Activated naive CD8-positive, alpha-beta T cell treated with anti-CD3 and anti-CD28 coated beads, Interleukin-2, amount 10 ng/mL, durations not matched to agents 7 days and 5 days (primary cell): ENCODE measurements at places on chromosomes 16 and 17.

- no peak for DNase-seq
Observed at GRCh38 chr17:47895347-47895855, 635 bp upstream of the SP2 start.

DNA sequence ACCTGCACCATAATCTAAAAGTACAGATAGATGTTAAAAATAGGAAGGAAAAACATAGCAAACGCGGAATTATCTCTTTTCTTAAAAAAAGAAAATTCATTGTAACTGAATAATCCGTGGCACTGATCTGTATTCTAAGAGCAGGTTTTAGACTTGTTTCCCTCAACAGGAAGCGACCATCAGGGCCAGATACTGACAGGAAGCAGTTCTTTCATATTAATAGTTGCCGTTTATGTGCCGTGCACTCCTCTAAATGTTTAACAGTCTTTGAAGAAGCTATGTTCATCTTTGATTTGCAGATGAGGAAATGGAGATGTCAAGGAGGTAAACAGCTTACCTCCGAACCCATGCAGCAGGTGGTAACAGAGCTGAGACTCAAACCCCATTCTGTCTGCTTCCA lies 23.6 kb downstream of the DYNLRB2 start:
- no peak for DNase-seq

GRCh38 chr17:9802294-9802693 lies 10.9 kb upstream of the DHRS7C start:
- no peak for DNase-seq

DNA sequence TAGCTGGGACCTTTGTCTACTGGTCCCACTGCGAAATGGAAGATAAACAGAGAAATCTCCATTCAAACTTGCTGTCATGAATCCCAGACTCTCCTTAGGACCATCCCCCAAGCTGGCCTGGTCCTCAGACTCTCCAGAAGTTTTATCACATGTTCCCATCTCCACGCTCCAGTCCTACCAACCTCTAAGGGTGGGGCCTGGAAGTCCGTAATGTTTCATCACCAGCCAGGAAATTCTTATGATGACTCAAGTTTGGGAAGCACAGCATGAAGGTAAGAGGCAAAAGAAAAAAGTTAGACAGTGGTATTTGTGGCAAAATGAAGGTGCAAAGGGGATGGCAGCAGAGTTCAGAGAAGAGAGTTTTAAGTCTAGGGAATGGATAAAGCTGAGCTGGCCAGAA lies 52.7 kb downstream of the ZNF18 start:
- DNase-seq, result no peak

GRCh38 chr17:75959051-75959838 lies 18.4 kb upstream of the FBF1 start:
- no peak for DNase-seq

GRCh38 chr17:31534223-31534888 lies 142.9 kb downstream of the RAB11FIP4 start:
- no peak for DNase-seq

DNA sequence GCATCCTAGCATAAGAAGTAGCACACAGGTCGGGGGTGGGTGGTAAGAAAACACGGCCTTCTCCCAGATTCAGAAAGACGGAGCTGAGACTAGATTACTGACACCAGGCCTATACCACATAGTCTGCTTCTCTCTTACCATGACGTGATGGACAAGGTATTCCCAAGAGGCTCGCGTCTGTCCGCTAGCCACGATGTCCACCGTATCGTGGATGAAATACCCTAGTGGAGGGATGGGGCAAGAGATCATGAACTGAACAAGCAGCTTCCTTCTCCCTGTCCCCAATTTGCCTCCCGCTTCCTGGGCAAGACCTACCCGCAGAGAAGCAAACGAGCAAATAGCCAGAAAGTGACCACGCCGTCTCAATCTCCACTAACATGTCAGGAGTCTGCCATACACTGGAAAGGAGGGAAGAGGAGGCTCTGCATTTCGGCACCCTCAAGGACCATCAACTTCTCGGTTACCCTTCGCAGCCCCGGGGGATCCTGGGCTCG lies 820 bp downstream of the TLCD1 start:
- no peak for DNase-seq

DNA sequence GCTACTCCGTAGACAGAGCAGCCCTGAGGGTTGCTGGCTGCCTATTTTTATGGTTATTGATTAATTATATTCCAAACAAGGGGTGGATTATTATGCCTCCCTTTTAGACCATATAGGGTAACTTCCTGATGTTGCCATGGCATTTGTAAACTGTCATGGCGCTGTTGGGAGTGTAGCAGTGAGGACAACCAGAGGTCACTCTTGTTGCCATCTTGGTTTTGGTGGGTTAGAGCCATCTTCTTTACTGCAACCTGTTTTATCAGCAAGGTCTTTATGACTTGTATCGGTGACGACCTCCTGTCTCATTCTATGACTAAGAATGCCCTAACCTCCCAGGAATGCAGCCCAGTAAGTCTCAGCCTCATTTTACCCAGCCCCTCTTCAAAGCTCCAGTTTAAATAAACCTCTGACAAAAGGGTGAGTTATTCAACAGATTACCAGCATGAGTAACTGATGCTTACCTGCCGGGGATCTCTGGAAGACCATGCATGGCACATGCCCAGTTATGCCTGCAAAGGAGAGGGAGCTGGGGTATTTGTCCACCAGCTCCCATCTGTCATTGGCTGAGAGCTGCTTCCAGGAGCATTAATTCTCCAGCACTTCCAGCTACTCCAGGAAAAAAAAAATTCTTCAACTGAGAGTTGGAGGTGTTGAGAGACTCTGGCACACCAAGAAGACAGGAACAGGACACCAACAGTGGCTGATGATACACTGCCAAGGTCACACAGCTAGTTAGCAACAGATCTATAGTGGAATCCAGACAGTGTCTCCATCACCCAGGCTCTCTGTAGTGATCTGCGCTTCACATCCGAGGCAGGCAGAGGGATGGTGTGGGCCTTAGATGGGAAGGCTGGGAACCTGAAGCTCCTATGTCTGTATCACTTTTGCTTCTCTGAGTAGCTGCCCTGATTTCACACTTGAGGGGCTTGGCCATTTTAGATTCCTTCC lies 36.6 kb upstream of the IL21R start:
- DNase-seq, result no peak

- DNase-seq, result no peak
Observed at GRCh38 chr16:62821824-62822223, 785.6 kb upstream of the CDH8 start.

DNA sequence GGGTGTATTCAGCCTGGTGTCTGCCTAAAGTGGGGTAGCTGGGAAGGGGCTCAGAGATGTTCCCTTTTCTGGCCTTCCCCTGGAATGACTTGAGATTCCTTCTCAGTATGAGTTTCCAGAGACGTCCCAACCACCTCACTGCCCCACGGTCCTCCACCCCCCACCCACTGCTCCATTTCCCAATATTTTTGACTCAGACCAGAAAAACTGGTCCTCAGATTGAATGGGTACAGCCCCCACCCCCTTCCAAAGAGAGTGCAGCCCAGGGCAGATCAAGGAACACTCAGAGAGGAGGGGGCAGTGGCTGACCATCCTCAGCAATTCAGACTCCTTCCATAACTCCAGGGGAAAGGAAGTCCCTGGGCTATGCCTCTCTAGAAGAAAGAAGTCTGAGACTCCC lies 3.2 kb downstream of the ACLY start:
- no peak for DNase-seq

GRCh38 chr17:64073771-64074703 lies 53.6 kb upstream of the ICAM2 start:
- no peak for DNase-seq

DNA sequence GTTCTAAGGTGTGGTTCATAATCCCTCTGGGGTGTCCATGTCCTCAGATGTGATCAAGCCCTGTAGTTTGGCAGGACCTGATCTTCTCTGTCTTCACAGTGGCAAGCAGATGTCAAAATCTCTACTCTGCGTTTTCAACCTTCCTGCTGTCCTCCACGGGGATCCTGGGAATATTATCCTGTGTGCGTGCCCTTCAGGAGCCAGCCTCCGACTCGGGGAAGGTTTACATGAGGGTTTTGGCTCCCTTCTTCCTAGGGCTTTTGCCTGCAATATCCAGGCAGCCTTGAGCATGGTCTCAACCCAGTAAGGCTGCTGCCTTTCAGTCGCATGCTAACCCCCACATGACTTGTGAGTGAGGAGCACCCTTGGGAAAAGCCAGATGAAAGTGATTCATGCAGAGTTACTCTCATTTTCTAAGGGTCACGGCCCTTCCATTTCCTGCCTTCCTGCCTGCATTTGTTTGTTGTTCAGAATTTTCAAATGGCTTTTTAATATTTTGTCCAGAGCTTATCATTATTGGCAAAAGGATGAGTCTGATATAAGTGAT lies 202.2 kb upstream of the CHMP6 start:
- no peak for DNase-seq

DNA sequence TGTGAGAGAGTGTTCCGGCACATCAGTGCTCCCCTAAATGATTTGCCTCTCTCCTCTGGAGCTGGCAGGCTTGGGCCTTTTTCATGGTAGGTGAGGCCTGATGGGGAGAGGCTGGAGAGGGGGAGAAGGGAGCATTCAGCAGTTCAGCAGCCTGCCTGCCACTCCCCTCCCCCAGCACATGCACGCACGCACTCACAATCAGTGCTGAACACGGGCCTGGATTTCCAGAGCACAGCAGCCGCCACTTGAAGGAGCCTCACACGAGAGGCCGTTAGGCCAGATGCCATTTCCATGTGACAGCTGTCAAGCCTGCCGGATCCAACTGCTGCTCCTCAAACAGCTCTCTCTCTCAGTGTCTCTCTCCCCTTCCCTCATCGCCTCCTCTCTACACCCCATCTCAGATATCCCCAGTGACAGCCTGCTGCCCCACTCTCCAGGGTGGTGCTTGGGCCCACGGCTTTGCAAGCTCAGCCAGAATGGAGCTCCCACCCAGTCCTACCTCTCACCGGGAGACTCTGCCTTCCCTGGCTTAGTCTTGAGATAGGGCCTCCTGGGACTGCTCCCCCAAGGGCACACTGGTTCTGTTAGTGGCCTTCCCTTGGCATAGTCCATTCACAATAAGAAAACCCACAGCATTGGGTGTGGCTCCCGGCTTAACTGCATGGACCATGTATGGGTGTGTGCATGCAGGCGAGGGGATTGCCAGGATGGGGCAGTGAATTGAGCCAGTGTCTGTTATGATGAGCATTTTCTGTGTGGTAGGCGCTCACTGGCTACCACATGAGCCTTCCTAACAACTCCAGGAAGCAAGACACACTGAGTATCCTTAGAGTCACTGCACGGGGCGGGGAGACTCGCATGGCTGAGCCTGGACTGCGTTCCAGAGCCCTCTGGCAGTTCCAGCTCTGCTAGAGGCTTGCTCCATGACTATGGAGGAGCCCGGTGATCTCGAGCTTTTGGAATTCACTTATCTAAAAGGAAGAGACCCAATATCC lies 226.2 kb downstream of the CCDC182 start:
- no peak for DNase-seq

DNA sequence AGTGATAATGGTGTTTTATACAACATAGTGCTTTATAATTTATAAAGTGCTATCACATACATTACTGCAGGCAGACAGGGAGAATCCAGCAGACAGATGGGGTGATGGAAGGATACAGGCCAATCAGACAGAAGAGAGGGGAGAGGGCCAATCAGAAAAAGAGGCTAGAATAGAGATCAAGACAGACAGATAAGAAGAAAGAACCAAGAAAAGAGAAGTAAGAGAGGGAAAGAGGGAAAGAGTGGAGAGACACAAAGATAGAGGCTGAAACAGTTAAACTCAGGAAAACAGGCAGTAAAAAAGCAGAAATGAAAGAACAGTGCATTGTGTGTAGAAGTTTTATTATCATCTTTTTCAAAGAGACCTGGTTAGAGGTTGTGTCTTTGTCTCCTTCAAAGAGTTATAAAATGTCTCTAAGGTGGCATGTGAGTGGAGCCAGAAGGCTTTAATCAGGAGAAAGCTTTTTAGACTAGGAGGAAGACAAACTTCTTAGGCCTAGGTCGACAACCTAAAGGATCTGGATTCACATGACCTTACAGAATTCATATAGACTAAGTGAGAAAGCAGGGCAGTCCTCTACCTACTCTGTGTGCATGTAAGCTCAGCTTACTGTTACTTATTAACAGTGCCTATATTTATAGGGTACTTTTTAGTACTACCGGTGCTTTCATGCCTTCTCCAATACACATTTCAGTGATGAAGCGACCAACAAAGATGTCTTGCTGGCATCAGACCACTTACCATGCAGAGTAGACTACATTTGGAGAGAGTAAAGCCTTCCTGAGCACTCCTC lies 8.3 kb upstream of the CHD3 start:
- no peak for DNase-seq

GRCh38 chr16:10658943-10659342 lies 35.8 kb downstream of the TEKT5 start:
- DNase-seq, result no peak

DNA sequence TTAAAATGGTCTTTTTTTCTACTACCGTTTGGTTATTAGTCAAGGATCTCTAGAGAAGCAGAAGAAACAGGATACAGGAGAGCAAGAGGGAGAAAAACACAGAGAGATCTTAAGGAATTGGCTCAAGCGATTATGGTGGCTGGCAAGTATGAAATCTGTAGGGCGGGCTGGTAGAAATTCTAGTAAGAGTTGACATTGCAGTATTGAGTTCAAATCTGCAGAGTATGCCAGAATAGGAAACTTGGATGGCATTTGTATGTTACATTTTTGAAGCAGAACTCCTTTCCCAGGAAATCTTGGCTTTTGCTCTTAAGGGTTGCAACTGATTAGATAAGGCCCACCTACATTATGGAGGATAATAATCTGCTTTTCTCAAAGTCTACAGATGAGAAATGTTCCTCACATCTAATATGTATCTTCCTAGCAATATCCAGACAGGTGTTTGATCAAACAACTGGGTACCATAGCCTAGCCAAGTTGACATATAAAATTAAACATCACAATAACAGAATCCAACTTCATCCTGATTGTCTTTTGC lies 4.0 kb downstream of the KCNJ16 start:
- DNase-seq, result no peak

- DNase-seq, result no peak
Observed at GRCh38 chr16:62079236-62079635, 43.0 kb upstream of the CDH8 start.

DNA sequence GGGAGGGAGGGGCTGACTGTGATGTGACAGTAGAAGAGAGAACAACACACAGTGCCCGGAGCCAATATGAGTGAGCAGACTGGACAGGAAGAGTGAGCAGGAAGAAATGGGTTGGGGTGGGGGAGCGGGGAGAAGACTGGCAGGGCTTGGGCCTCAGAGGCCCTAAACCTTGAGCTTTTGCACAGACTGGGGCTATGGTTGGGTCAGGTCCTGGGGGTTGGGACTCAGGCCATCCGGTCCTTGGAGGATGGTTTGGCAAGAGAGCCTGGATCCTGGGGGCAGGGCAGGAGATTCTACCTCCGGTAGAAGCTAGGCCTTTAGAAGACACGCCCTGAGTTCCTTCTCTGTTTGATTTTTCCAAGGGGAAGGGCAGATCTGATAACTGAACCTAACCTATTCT lies 1.1 kb downstream of the CAMTA2 start:
- DNase-seq, result no peak
